Activated CD8-positive, alpha-beta memory T cell treated with anti-CD3 and anti-CD28 coated beads for 4 hours (primary cell): ENCODE measurements at places on chromosomes 2 and 18.

DNA sequence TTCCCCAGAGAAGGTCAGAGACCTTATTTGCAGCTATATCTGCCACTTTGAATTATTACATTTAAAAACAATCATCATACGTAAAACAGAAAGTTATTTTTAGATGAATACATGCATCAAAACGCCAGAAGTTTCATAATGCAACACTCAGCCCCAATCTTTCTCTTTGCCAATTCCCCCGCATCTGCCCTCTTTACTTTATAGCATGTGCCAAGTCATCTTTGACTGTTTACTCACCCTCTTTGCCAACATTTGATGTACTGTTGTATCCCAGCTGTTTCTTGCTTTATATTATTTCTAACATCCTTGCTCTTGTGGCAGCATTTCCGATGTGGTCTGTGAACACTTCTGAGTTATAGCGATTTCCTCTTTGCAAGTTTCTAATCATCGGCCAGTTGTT lies 86.2 kb downstream of the CRIM1 start:
- no peak for DNase-seq

- DNase-seq: no peak
These were observed 1.4 kb upstream of the TRIM54 start for GRCh38 chr2:27280826-27281225.

- no peak for DNase-seq
These were observed 18.4 kb downstream of the SCN9A start for GRCh38 chr2:166357068-166357949.

- DNase-seq: no peak
These were observed 199.2 kb upstream of the NT5C1B start for GRCh38 chr2:18788592-18788991.

- no peak for DNase-seq
These were observed 15.1 kb upstream of the SUCLG1 start for GRCh38 chr2:84474176-84474575.
